ENCODE measurements at places on chromosomes 1 and 21.

DNA sequence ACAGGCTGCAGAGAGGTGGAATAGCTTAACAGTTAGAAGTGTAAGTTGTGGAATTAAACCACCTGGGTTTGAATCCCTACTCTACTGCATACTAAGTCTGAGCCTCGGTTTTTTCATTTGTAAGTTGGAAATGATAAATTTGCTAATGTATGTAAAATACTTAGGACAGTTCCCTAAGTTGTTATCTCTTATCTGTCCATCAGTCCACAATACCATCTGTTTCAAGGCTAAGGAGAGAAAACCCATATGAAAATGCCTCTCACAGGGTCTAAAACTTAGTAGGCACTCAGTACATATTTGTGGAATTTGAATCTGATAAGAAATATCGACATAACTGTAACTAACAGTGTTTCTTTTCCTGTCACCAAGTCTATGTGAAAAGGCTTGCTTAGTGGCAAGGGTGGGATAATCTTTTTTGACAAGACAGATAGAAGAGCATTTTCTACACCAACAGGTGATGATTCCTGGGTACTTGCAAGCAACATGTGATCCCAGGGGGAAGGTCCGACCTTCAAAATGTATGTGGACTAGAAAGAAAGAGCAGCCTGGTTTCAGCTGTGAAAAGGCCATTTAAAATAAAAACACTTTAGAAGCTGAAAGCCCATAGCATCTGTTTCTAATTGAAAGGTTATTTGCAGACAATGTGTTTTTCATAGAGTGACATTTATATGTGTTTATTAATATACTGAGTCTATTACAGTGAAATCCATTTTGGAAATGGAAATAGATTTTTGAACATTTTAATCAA lies 202.9 kb downstream of the HHAT start:
- no peak for DNase-seq

- no peak for DNase-seq
These were observed 322.7 kb downstream of the PTBP2 start for GRCh38 chr1:97044159-97044760.

- DNase-seq: no peak
These were observed 496.1 kb downstream of the LRRIQ3 start for GRCh38 chr1:73701826-73702225.

DNA sequence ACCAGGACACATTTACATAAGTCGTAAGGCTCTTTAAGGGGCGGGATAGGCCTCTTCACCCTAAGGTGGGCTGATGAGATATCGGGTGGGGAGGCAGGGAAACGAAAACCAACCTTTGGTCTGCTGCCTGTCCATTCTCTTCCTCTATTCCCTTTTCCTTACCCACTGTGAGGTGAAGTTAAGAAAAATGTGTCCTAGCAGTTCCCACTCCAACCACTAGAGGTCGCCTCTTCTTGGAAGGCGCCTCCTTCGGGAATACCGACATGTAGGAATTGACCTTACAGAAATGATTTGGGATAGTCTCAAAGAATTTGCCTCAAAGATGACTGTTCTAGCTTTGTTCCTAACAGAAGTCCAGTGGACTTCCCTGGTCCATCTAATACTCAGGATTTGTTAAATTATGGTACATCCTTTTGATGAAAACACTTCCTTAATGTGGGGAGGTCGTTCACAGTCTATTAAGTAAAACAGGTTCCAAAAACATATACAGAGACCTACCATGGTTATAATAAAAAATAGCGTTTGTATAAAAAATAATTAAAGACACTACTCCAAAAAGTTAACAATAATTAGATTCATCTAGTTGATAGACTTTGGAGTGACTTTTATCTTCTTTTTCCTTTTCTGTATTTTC lies 14.1 kb downstream of the AZIN2 start:
- no peak for DNase-seq

DNA sequence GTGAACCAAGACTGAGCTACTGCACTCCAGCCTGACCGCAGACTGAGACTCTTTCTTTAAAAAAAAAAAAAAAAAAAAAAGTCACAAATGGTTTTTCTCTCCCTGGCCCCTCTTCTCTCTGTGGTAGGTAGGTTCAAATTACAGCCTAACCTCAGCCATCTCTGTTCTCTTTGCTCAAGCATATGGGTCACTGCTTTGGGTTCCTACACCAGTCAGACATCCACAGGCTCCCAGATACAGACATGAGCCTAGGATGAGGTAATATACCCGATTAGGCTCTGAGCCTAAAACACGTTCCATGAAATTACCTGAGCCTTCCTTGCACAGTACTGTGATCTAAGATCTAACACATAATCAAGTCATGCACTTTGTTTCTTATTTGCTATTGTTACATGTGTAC lies 90.5 kb upstream of the JAK1 start:
- no peak for DNase-seq

DNA sequence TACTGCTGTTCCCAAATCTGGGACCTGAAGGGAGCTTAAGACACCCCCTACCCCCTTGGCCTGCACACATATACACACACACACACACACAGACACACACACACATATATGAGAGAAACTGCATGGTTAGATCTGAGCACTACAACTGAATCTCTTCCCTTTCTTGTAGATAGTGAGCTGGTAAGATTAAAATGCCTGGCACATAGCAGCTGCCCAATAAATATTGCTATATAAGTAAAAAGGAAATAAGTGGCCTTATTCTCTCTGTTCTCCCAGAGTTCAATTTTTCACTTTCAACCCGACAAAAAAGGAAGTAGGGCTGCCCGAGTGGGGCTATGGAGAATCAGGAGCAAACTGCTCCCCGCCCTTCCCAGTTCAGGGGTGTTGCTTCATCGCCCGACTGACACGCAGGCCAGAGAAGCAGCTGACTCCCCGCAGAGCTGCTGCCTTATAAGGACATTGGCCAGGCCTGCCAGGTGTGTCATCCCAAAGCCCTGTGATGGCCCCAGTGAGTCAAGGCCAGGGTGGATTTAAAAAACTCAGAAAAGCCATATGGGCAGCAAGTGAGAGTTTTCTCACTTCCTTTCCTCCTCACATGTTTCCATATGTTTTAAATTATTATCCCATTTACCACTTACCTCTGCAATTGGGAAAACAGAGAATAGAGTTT lies 106.5 kb upstream of the SLC44A3 start:
- DNase-seq: no peak

GRCh38 chr1:31241321-31241720 lies 1.6 kb upstream of the NKAIN1 start:
- no peak for DNase-seq

DNA sequence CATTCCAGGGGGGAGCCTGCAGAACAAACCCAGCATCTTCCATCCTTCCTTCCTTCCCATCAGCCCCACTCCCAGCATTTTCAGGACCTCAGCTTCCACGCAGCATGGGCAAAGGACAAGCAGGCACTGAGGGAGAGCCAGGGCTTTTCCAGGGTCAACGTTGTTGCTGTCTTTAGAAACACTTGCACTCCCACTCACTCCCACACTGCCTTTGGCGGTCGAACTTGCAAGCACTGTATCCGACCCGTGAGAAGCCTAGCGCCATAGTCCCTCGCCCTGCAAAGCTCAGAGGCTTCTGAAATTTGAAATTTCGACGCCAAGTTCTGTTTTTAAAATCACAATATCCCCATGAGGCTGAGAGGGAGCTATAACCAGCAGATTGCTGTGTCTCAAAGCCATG lies 47.4 kb downstream of the KCNAB2 start:
- DNase-seq: no peak

GRCh38 chr21:17359781-17360180 lies 153.1 kb upstream of the CXADR start:
- DNase-seq: no peak

DNA sequence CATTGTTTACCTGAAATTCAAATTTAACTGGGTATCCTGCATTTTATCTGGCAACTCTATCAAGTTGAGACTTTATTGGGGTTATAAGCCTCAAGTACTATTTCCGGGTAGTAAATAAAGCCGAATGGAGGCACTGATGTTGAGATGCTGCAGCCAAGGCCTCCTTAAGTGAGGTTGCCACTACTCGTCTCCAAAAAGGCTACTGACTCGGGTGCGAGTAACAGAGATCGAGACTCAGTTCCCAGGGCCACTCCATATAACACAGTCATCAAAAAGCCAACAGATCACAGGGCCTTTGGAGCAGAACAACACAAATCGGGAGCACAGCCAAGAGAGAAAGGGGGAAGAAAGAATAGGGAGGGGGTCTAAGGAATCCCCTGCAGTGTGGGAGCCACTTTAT lies 524 bp downstream of the COPA start:
- no peak for DNase-seq

DNA sequence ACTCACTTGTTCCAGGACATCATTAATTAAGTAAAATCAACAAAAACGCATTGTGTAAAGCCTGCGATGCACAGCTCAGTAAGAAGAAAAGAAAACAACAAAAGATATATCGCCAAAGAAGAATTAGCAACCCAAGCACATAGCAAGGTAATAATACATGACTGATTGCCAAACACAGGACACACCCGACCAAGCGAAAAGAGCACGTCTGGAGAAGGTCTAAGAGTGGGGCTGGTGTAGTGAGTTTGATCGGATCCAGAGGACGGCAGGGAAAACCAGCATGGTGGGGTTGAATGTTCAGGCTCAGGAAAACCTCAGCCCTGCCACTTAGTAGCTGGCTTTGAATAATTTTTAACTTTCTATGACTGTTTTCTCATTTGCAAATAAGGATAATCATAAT lies 69.8 kb downstream of the JAK1 start:
- DNase-seq: no peak

DNA sequence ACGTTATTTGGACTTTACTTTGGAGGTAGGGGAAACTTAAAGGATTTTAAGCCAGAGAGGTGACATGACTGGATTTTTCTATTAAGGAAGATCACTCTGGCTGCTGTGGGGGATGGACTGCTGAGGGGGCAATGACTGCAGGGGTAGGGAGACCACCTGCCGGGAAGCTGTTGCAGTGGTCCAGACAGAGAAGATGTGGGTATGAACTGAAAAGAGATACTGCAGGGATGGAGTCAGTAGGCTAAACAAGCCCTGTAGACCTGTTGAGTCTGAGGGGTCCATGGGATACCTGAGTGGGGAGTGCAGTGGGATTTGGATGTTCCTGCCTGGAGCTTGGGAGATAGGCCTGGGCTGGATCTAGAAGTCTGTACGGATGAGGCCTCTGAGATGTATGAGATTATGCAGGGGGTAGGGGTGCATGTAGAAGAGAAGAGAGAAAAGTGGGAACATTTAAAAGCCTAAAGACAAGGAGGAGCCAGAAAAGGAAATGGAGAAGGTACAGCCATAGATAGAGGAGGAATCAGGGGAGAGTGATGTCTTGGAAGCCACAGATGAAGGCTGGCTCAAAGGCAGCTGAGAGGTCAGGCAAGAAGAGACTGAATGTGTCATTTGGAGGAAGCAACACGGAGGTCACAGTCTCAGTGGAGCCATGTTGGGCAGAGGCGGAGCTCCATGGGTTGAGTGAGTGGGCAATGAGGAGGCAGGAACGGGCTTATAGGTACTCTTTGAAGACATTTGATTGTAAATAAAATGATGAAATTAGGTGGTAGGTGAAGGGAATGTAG lies 25.9 kb upstream of the KCNA2 start:
- no peak for DNase-seq

DNA sequence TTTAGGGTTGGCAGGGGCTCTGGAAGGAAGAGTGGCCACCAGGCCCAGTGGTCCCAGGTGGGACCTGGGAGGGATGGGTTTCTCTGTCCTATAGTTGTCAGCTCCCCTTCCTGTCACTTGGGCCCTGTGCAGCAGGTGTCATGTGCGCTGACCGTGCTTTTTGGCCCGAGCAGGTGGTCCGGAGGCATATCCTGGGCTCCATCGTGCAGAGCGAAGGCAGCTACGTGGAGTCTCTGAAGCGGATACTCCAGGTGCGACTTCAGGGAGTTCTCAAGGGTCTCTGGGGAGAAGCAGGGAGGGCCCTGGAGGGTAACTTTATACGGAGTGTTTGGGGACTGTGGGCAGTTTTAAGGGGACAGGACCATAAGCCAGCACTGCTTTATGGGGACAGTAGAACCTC lies 82.2 kb downstream of the ARHGEF10L start:
- no peak for DNase-seq

- DNase-seq: no peak
These were observed 101.7 kb upstream of the HAO2 start for GRCh38 chr1:119266858-119267257.

DNA sequence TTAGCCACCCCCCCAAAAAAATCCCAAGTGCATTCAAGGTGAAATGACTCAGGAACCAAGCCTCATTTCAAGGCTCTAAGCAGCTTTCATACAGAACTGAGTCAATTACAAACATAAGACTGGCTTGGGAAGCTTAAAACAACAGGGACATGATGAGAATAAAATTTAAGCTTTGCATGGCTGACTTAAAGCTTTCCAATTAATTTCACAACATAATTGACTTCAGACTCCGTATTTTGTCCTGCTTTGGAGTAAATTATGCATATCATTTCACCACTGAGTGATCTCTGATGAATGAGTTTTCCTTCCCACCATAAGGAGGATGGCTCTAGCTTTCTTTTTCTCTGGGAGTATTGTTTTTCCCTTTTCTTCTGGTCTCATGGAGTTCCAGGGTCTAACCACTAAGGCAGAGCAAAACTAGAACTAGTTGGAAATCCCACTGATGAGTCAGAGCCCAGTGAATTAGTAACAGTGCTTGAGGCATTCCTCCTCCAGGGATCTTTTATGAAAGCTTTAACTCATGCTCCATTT lies 72.8 kb downstream of the XCL2 start:
- DNase-seq: no peak

GRCh38 chr1:66767626-66768025 lies 15.4 kb downstream of the DYNLT5 start:
- DNase-seq: no peak

DNA sequence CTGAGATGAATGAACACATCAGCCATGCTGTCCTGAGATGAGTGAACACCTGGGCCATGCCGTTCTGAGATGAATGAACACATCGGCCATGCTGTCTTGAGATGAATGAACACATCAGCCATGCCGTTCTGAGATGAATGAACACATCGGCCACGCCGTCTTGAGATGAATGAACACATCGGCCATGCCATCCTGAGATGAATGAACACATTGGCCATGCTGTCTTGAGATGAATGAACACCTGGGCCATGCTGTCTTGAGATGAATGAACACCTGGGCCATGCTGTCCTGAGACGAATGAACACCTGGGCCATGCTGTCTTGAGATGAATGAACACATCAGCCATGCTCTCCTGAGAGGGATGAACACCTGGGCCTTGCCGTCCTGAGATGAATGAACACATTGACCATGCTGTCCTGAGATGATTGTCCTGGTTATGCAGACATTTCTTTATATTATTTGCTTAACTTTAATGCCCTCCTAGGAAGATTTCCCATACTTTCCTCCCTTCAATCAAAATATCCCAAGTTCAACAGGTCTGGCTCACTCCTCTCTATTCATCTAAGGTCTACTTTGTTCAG lies 48.6 kb upstream of the COL6A1 start:
- no peak for DNase-seq

- DNase-seq: no peak
These were observed 206.8 kb downstream of the PAPPA2 start for GRCh38 chr1:176669782-176670181.

GRCh38 chr1:2115702-2116341 lies 65.6 kb downstream of the PRKCZ start:
- DNase-seq: no peak

Data from NCI-H1417 treated with DMSO at 0.1 percent for 48 hours (cell line).